ENCODE measurements at places on chromosomes 4 and X. TPM values are rescaled to one million over a fixed set of nuclear protein-coding genes. Genes with fewer than 3 reads are reported as not detected.

Gene TRPC5OS
- not detected for polyA plus RNA-seq

DNA sequence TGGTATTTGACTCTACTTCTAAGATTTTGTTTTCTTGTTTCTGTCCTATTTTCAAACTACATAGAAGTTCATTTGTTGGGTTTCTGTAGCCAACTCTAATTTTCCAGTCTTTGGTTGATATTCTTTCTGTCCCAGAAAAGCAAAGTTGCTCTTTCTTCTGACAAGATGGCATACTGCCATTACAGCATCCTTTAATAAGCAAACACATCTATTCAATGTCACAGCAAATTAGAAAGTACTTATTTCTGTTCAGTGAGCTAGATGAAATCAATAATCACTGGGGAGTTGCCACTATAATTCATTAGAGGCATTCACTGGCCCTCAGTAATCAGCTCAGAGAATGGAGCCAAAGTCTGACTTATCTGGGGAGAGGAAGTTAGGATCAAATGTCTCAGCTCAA, 1258.0 kb upstream of the IGFBP7 start:
- no peaks in the 10 kb centered on the region for H3K27me3 ChIP-seq
- DNase-seq, result no peak
- no peaks in the 10 kb centered on the region for H3K36me3 ChIP-seq
- H3K27ac ChIP-seq, result no peak overlapping the region
- H3K4me1 ChIP-seq, result no peaks in the 10 kb centered on the region

DNA sequence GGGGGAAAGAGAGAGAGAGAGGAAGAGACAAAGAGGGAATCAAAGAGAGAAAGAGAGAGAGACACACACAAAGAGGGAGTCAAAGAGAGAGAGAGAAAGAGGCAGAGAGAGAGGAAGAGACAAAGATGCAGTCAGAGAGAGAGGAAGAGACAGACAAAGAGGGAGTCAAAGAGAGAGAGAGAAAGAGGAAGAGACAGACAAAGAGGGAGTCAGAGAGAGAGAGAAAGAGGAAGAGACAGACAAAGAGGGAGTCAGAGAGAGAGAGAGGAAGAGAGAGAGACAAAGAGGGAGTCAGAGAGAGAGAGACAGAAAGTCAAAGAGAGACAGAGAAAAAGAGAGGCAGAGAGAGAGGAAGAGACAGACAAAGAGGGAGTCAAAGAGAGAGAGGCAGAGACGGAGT, 45.5 kb downstream of the MAGEA9 start:
- DNase-seq, result no peak
- no peaks in the 10 kb centered on the region for H3K27me3 ChIP-seq
- H3K4me3 ChIP-seq, result no peak overlapping the region
- H3K4me1 ChIP-seq, result no peaks in the 10 kb centered on the region
- H3K36me3 ChIP-seq, result no peaks in the 10 kb centered on the region

DNA sequence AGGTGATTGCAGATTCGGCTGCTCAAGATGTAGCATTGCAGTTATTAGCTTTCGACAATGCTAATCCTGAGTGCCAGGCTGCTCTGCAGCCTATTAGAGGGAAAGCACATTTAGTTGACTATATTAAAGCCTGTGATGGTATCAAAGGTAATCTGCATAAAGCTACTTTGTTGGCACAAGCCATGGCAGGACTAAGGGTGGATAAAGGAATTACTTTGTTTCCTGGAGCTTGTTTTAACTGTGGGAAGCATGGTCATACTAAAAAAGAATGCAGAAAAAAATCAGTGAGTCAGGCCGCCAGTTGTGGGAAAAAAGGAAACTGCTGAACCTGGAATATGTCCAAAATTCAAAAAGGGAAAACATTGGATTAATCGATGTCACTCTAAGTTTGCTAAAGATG, 154.9 kb upstream of the TECRL start:
- H3K27me3 ChIP-seq, result no peaks in the 10 kb centered on the region
- no peaks in the 10 kb centered on the region for H3K4me1 ChIP-seq
- no peaks in the 10 kb centered on the region for H3K36me3 ChIP-seq
- no peak for DNase-seq
- H3K27ac ChIP-seq, result no peak overlapping the region
- H3K4me3 ChIP-seq, result no peak overlapping the region

Gene TMSB15A
- not detected for polyA plus RNA-seq

- no peak overlapping the region for H3K4me3 ChIP-seq
- no peaks in the 10 kb centered on the region for H3K27me3 ChIP-seq
- H3K27ac ChIP-seq, result no peak overlapping the region
- H3K36me3 ChIP-seq, result no peaks in the 10 kb centered on the region
- H3K4me1 ChIP-seq, result no peaks in the 10 kb centered on the region
Measured at GRCh38 chr4:78417603-78418002, 134.0 kb upstream of the ANXA3 start.

Gene CENPVL2
- not detected for polyA plus RNA-seq

- no peak for DNase-seq
- peaks cover 2% of the 10 kb centered on the region for H3K27me3 ChIP-seq
- no peaks in the 10 kb centered on the region for H3K36me3 ChIP-seq
- no peak overlapping the region for H3K4me3 ChIP-seq
- no peak overlapping the region for H3K27ac ChIP-seq
- H3K4me1 ChIP-seq, result no peaks in the 10 kb centered on the region
Measured at GRCh38 chr4:183995570-183995969, 90.5 kb downstream of the STOX2 start.

Gene SMIM9
- not detected for polyA plus RNA-seq

GRCh38 chrX:22159071-22159470, 113.6 kb upstream of the CBLL2 start:
- H3K4me1 ChIP-seq, result no peaks in the 10 kb centered on the region
- H3K36me3 ChIP-seq, result no peaks in the 10 kb centered on the region
- H3K4me3 ChIP-seq, result no peak overlapping the region
- DNase-seq, result no peak
- H3K27me3 ChIP-seq, result no peaks in the 10 kb centered on the region

Gene FREM3
- polyA plus RNA-seq, result not detected

GRCh38 chr4:2696423-2696822, 59.7 kb downstream of the TNIP2 start:
- no peak overlapping the region for H3K4me3 ChIP-seq
- no peak for DNase-seq
- peaks cover 96% of the 10 kb centered on the region for H3K36me3 ChIP-seq
- H3K27me3 ChIP-seq, result no peaks in the 10 kb centered on the region

DNA sequence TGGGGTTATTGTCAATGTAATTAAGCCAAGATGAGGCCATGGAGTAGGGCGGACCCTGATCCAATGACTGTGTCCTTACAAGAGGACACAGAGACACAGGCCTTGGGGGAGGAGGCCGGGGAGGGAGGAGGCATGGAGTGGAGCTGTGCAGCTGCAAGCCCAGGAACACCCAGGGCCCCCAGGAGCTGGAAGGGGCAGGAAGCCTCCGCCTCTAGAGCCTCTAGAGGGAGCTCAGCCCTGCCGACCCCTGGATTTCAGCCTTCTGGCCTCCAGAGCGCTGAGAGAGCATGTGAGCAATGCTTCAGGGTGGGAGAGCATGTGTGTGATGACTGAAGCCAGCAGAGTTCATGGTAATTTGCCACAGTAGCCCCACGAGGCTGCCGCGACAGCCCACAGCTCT, 234.6 kb downstream of the AFAP1 start:
- H3K36me3 ChIP-seq, result no peaks in the 10 kb centered on the region
- H3K4me1 ChIP-seq, result no peaks in the 10 kb centered on the region
- DNase-seq, result no peak
- no peak overlapping the region for H3K27ac ChIP-seq
- H3K27me3 ChIP-seq, result no peaks in the 10 kb centered on the region

Gene CT47A1
- polyA plus RNA-seq, result not detected

DNA sequence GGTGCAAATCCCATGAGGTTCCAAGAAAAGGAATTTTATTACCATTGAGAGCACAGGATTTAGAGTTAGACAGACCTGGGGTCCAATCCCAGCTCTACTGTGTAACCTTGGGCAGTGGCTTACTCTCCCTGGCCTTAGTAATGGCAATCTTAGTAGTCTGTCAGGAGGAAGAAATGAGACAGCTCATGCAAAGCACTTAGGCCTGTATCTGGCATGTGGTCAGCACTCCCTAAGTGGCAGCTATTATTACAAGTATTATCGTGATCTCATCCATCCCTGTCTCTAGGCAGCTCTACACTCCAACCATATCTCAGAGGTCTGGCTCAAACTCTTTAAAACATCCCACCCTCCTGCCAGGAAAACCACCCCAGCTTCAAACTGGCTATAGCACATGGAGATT, 129.6 kb upstream of the NALF2 start:
- no peaks in the 10 kb centered on the region for H3K36me3 ChIP-seq
- H3K4me3 ChIP-seq, result no peak overlapping the region
- DNase-seq, result no peak
- H3K4me1 ChIP-seq, result no peaks in the 10 kb centered on the region
- no peak overlapping the region for H3K27ac ChIP-seq
- H3K27me3 ChIP-seq, result no peaks in the 10 kb centered on the region

DNA sequence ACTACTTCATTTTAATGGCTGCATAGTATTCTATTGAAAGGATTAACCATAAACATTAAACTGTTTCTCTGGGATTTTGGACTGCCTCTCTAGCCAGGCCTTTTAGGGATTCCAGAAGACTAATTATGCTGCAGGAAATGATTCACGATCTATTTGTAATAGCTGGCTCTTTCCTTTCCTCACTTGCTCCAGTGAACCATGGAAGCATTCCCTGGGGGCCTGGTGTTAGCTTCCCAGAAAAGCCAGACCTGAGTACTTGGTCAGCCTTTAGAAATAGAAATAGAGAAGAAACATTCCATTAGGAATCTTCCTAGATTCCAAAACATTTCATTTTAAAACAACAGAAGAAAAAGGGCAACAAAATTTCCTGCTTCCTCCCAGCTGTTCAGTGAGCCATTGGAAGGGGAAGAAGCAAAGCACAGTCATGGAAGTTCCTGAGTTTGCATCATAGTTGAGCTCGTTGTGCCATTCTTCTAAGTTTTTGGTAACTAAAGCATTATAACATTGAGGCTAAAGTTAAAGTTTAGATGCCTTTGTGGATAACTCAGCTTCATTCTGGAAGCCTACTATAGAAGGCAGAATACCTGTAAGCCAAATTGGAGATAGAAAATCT, 83.5 kb downstream of the NPNT start:
- DNase-seq, result no peak
- no peak overlapping the region for H3K27ac ChIP-seq
- H3K27me3 ChIP-seq, result no peaks in the 10 kb centered on the region
- H3K4me3 ChIP-seq, result no peak overlapping the region
- H3K36me3 ChIP-seq, result no peaks in the 10 kb centered on the region

GRCh38 chr4:123350191-123350544, 46.4 kb upstream of the SPRY1 start:
- H3K4me3 ChIP-seq, result no peak overlapping the region
- H3K36me3 ChIP-seq, result no peaks in the 10 kb centered on the region
- no peak overlapping the region for H3K27ac ChIP-seq

GRCh38 chrX:39159921-39160507, 358.8 kb downstream of the MID1IP1 start:
- no peaks in the 10 kb centered on the region for H3K27me3 ChIP-seq
- H3K27ac ChIP-seq, result no peak overlapping the region
- H3K36me3 ChIP-seq, result no peaks in the 10 kb centered on the region

GRCh38 chrX:26522501-26522900, 306.5 kb downstream of the MAGEB5 start:
- H3K4me3 ChIP-seq, result no peak overlapping the region
- H3K27me3 ChIP-seq, result no peaks in the 10 kb centered on the region
- H3K4me1 ChIP-seq, result no peaks in the 10 kb centered on the region
- no peak overlapping the region for H3K27ac ChIP-seq
- no peaks in the 10 kb centered on the region for H3K36me3 ChIP-seq

Gene NWD2
- polyA plus RNA-seq, result not detected

DNA sequence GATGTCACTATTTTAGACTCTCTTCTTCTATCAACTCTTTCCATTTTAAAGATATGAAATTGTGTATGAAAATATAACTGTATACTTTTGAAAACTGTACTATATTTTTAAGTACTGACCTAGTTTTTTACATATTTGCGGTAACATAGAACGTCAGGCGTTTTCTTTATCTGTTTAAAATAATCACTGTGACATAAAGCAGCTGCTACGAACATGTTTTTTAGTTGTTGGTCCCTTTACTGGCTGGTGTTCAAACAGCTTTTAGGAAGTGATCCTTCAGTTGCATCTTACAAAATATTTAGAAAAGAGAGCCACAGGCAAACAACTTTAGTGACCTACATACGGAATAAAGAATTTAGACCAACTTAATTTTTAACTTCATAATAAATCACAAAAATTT, 73.1 kb downstream of the METTL14 start:
- no peaks in the 10 kb centered on the region for H3K27me3 ChIP-seq
- no peaks in the 10 kb centered on the region for H3K4me1 ChIP-seq
- no peak overlapping the region for H3K27ac ChIP-seq

DNA sequence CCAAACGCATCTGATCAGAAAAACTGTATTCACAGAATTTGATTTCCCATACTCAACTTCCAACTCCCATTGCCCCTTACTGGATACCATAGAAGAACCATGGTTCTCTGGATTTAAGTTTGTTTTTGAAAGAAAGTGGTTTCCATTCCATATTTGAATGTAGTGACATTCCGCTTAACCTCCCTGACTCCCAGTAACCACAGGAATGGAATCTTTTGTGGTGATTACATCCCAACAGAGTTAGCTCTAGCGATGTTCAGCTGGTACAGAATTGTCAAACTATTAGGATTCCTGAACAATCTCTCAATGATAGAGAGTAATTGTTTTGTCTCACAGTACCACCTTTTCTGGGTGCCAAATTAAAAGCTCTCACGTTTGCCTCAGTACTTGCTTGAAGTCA, 1.7 kb downstream of the NUDT10 start:
- H3K27ac ChIP-seq, result no peak overlapping the region
- H3K36me3 ChIP-seq, result no peaks in the 10 kb centered on the region
- no peak for DNase-seq
- H3K4me1 ChIP-seq, result no peaks in the 10 kb centered on the region
- no peaks in the 10 kb centered on the region for H3K27me3 ChIP-seq
- no peak overlapping the region for H3K4me3 ChIP-seq

- peak overlapping the region; percentile 54 for H3K4me3 ChIP-seq
- H3K27ac ChIP-seq, result no peak overlapping the region
- DNase-seq, result no peak
Measured at GRCh38 chr4:184287697-184288255, 70.1 kb upstream of the ENPP6 start.

Gene PLS3
- polyA plus RNA-seq, result 2.9 TPM

- no peak overlapping the region for H3K27ac ChIP-seq
- no peak for DNase-seq
- H3K36me3 ChIP-seq, result no peaks in the 10 kb centered on the region
- H3K4me1 ChIP-seq, result no peaks in the 10 kb centered on the region
- H3K4me3 ChIP-seq, result no peak overlapping the region
Measured at GRCh38 chr4:58553031-58553430, 1442.8 kb upstream of the IGFBP7 start.

DNA sequence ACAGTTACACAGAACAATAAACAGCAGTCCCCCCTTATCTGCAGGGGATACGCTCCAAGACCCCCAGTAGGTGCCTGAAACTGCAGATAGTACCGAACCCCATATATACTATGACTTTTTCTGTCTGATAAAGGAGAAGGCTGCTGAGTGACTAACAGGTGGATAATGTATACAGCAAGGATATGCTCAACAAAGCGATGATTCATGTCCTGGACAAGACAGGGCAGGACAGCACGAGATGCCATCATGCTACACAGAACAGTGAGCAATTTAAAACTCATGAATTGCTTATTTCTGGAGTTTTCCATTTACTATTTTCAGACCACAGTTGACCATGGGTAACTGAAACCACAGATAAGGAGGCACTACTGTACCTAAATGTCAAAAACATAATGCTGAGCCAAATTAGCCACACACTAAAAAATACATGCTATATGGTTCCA, 76.1 kb downstream of the MANBA start:
- H3K27ac ChIP-seq, result no peak overlapping the region
- peaks cover 5% of the 10 kb centered on the region for H3K36me3 ChIP-seq
- no peak for DNase-seq
- H3K4me1 ChIP-seq, result no peaks in the 10 kb centered on the region
- H3K27me3 ChIP-seq, result no peaks in the 10 kb centered on the region

GRCh38 chr4:152033621-152034020, 272.8 kb upstream of the GATB start:
- no peaks in the 10 kb centered on the region for H3K27me3 ChIP-seq
- H3K4me3 ChIP-seq, result no peak overlapping the region
- no peak for DNase-seq
- H3K27ac ChIP-seq, result no peak overlapping the region
